ENCODE measurements at places on chromosomes 4 and X. TPM values are rescaled to one million over a fixed set of nuclear protein-coding genes. Genes with fewer than 3 reads are reported as not detected.

Gene RAB40A
- not detected for total RNA-seq

Gene TMEM128
- 17.7 TPM for total RNA-seq

Gene RBMXL3
- not detected for total RNA-seq

Gene PNMA5
- not detected for total RNA-seq

Gene CENPI
- total RNA-seq, result 17.7 TPM

Gene AKAP4
- not detected for total RNA-seq

Gene SPANXN3
- not detected for total RNA-seq

Gene KDR
- 183 TPM for total RNA-seq

Gene SASH3
- total RNA-seq, result not detected

Gene GABRG1
- total RNA-seq, result not detected

Gene DRD5
- total RNA-seq, result not detected
